ENCODE measurements at places on chromosomes 3 and 15.

DNA sequence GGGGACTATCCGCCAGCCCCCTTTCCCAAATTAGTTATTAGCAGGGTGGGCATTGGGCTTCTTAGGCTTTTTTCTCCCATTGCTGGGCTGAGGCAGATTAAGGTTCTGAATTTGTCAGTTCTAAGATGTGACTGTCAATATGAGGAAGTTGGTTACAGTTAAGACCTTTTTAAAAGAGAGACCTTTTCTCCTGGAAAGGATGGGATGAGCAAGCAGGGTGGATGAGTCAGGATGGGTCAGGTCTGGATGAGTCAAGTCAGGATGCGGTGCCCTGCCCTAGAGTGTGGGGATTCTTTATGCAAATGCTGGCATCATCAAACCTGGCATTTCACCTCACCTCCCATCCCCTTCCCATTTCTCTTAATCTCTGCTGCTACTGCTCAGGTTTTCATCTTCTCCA lies 1.9 kb downstream of the AEN start:
- H3K27ac ChIP-seq: peak overlapping the region; percentile 89
- no peaks in the 10 kb centered on the region for H3K36me3 ChIP-seq
- no peak for DNase-seq
- H3K4me1 ChIP-seq: no peaks in the 10 kb centered on the region
- H3K27me3 ChIP-seq: no peaks in the 10 kb centered on the region
- no peak overlapping the region for H3K4me3 ChIP-seq

DNA sequence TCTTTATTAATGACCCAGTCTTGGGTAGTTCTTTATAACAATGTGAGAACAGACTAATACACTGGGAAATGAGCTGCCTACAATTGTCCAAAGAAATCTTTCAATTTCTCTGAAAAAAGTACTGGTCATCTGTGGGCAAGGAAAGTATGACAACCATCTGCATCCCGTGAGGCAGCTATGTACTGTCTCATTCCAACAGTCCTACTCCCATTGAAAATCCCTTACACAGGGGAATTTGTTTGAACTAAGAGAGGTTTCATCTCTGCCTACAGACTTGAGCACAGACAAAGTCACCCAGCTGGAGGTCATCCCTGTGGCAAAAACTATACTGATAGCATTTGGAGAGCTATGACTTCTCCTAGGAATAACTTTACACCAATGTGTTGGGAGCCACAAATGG lies 27.1 kb downstream of the SHC4 start:
- no peaks in the 10 kb centered on the region for H3K27me3 ChIP-seq
- no peak overlapping the region for H3K27ac ChIP-seq
- H3K4me3 ChIP-seq: no peak overlapping the region
- no peaks in the 10 kb centered on the region for H3K36me3 ChIP-seq
- no peak for DNase-seq

DNA sequence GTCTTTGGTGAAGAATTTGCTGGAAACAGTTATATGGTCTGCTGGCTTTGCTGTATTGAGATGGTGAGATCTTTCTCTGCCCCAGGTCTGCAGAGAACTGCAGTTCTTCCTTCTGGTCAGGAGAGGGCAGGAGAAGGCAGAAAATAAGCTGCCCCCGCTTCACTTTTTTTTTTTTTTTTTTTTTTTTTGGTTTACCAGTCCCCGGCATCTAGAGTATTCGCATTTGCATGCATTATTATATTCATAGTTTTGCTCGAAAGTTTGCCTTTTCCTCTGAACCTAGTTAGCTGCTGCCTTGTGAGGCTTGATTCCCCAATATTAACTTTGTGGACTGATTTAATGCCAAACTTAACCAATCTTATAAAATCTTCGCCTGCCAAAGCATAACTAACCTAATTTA lies 10.6 kb upstream of the PARL start:
- no peaks in the 10 kb centered on the region for H3K36me3 ChIP-seq
- H3K4me3 ChIP-seq: no peak overlapping the region
- no peaks in the 10 kb centered on the region for H3K27me3 ChIP-seq
- DNase-seq: no peak
- no peak overlapping the region for H3K27ac ChIP-seq

GRCh38 chr15:79960502-79961212 lies 10.3 kb downstream of the BCL2A1 start:
- H3K4me3 ChIP-seq: no peak overlapping the region
- no peaks in the 10 kb centered on the region for H3K4me1 ChIP-seq
- no peaks in the 10 kb centered on the region for H3K36me3 ChIP-seq
- DNase-seq: no peak

GRCh38 chr3:66092175-66092995 lies 53.7 kb upstream of the MAGI1 start:
- no peak for DNase-seq
- no peaks in the 10 kb centered on the region for H3K27me3 ChIP-seq
- H3K4me1 ChIP-seq: no peaks in the 10 kb centered on the region
- no peak overlapping the region for H3K27ac ChIP-seq

DNA sequence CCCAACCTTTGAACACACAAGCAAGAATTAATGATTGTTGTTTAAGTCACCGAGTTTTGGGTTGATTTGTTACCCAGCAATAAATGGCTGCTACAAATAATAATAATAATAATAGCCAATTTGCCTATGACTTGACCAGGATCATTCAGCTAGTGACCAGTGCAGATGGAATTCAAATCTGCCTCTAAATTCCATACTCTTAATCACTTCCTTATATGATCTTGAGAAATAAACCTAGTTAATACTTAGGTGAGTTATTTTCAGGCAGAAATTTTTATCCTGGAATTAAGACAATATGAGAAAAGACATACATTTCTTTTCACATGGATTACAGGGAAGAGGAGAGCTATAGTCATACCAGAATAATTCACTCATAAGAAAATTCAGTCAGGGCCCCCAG lies 116.0 kb upstream of the GALNT15 start:
- H3K27ac ChIP-seq: peak overlapping the region; percentile 97
- DNase-seq: no peak
- H3K4me3 ChIP-seq: no peak overlapping the region
- H3K36me3 ChIP-seq: no peaks in the 10 kb centered on the region

- no peak overlapping the region for H3K4me3 ChIP-seq
- no peak overlapping the region for H3K27ac ChIP-seq
- H3K36me3 ChIP-seq: no peaks in the 10 kb centered on the region
- H3K4me1 ChIP-seq: no peaks in the 10 kb centered on the region
Observed at GRCh38 chr3:157857440-157857839, 248.8 kb downstream of the SHOX2 start.

DNA sequence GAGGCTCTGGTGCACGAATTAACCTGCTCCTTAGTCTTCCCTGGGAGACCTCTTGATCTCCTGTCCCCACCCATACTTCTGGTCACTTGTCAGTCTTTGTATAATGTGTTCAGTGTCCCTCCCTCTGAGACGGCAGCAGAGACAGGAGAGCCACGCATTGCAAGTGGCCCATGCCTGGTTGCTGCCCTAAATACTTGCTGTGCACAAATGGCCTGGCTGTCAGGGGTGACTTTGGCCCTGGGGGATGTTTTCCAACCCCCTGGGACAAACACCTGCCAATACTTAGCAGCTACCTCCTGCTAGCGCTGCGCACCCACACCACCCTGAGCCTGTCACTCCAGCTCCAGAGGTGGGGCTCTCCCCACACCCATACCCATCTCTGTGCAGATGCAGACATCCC lies 17.2 kb downstream of the KLF13 start:
- no peaks in the 10 kb centered on the region for H3K27me3 ChIP-seq
- no peak overlapping the region for H3K4me3 ChIP-seq
- H3K4me1 ChIP-seq: peaks cover 100% of the 10 kb centered on the region
- peak overlapping the region; percentile 77 for H3K27ac ChIP-seq

- DNase-seq: no peak
- no peak overlapping the region for H3K27ac ChIP-seq
- H3K36me3 ChIP-seq: no peaks in the 10 kb centered on the region
- peaks cover 6% of the 10 kb centered on the region for H3K4me1 ChIP-seq
- H3K4me3 ChIP-seq: no peak overlapping the region
- no peaks in the 10 kb centered on the region for H3K27me3 ChIP-seq
Observed at GRCh38 chr3:14555835-14556234, 15.7 kb upstream of the GRIP2 start.

- H3K4me1 ChIP-seq: no peaks in the 10 kb centered on the region
- no peaks in the 10 kb centered on the region for H3K27me3 ChIP-seq
- no peak for DNase-seq
- no peak overlapping the region for H3K27ac ChIP-seq
- no peaks in the 10 kb centered on the region for H3K36me3 ChIP-seq
Observed at GRCh38 chr15:56677271-56677670, 56.0 kb downstream of the ZNF280D start.

GRCh38 chr15:26711445-26711844 lies 61.4 kb downstream of the GABRB3 start:
- H3K4me3 ChIP-seq: no peak overlapping the region
- H3K36me3 ChIP-seq: no peaks in the 10 kb centered on the region
- no peak for DNase-seq

GRCh38 chr3:141998669-141999290 lies 122.3 kb downstream of the ATP1B3 start:
- no peak overlapping the region for H3K4me3 ChIP-seq
- H3K36me3 ChIP-seq: peaks cover 10% of the 10 kb centered on the region
- H3K4me1 ChIP-seq: no peaks in the 10 kb centered on the region
- no peak for DNase-seq
- H3K27ac ChIP-seq: no peak overlapping the region

- no peaks in the 10 kb centered on the region for H3K27me3 ChIP-seq
- H3K27ac ChIP-seq: no peak overlapping the region
- no peak for DNase-seq
- H3K36me3 ChIP-seq: no peaks in the 10 kb centered on the region
- H3K4me1 ChIP-seq: no peaks in the 10 kb centered on the region
Observed at GRCh38 chr3:45480218-45480617, 91.8 kb downstream of the LARS2 start.

DNA sequence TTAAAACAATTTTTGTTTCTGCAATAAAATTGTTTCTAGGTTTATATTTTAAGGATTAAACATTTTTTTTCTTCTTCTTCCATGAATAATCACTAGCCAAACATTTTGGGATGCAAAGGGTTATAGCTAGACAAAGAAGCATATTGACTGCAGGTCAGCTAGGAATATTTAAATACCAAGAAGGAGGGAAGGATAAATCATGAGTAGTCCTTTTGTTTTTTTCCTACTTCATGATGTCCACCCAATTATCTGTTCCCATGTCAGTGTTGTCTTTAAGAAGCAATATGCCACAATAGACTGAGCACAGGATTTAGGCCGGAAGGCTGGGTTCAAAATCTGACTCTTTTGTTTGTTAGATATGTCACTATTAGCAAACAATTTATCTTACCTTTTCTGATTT lies 82.1 kb downstream of the VPS8 start:
- H3K27ac ChIP-seq: no peak overlapping the region
- no peak overlapping the region for H3K4me3 ChIP-seq
- peaks cover under 1% of the 10 kb centered on the region for H3K36me3 ChIP-seq
- DNase-seq: no peak
- no peaks in the 10 kb centered on the region for H3K4me1 ChIP-seq
- no peaks in the 10 kb centered on the region for H3K27me3 ChIP-seq

DNA sequence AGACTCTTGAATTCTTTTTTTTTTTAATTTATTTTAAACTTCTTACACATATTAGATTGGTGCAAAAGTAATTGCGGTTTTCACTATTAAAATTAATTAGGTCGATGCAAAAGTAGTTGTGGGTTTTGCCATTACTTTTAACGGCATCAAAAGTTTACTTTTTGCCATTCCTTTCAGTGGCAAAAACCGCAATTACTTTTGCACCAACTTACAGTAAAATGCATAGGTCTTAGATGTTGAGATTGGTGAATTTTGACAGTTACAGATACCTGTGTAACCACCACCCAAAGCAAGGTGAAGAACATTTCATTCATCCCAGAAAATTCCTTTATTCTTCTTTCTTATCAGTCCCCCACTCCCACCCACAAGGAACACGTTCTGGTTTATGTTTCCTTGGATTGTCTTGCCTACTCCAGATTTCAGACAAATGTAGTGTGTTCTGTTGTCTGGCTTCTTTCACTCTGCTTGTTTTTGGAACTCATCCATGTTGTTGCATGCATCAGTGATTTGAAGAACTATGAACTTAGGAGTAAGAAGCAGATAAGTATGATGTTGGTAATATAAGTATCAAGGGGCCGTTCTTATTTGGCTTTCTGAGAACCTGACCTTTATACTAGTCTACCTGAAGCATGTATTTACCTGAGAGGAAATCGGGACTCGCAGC lies 198.4 kb upstream of the UBE2E1 start:
- peaks cover 12% of the 10 kb centered on the region for H3K4me1 ChIP-seq
- DNase-seq: no peak
- H3K27ac ChIP-seq: no peak overlapping the region
- no peaks in the 10 kb centered on the region for H3K36me3 ChIP-seq

DNA sequence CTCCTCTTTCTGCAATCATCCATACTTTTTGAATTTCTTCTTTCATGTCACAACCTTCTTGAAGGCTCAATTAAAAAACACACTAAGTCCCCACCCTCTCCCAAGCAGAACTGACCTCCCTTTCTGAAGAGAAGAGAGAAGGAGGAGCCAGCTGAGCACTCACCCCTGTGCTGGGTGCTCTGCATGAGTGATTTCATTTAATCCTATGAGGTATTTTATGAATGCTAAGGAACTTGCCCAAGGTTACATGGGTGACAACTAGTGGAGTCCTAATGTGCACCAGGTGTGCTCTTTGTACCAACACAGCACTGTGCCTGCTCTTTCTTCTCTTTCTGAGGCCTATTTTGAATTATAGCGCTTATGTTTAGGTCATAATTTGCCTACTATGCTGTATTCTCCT lies 135.6 kb downstream of the DUT start:
- H3K4me3 ChIP-seq: no peak overlapping the region
- no peaks in the 10 kb centered on the region for H3K36me3 ChIP-seq
- DNase-seq: no peak
- no peaks in the 10 kb centered on the region for H3K27me3 ChIP-seq

DNA sequence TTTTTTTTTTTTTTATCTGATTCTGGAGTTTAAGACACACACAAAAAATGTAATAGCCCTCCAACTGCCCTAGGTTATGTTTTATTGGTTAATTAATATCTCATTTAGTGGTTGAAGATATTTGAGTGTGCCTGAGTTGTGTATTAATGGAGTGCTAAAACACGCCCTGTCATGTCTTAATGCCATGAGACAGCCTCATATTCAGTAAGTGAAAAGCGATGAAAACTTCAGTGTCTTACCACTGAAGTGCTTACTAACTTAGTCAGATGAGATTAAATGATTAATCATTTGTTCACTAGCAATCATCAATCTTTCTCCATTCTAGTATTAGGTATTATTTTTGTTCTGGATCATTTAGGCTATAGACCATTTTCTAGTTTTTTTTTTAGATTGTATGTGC lies 544.7 kb upstream of the ROBO2 start:
- H3K4me3 ChIP-seq: no peak overlapping the region
- H3K4me1 ChIP-seq: no peaks in the 10 kb centered on the region
- no peak for DNase-seq
- no peaks in the 10 kb centered on the region for H3K27me3 ChIP-seq
- no peak overlapping the region for H3K27ac ChIP-seq

GRCh38 chr15:65400760-65401610 lies 21.8 kb downstream of the IGDCC4 start:
- no peak for DNase-seq
- no peak overlapping the region for H3K4me3 ChIP-seq
- H3K4me1 ChIP-seq: no peaks in the 10 kb centered on the region
